BJ (cell line): ENCODE measurements at places on chromosomes 16 and 17. TPM values are rescaled to one million over a fixed set of nuclear protein-coding genes. Genes with fewer than 3 reads are reported as not detected.

DNA sequence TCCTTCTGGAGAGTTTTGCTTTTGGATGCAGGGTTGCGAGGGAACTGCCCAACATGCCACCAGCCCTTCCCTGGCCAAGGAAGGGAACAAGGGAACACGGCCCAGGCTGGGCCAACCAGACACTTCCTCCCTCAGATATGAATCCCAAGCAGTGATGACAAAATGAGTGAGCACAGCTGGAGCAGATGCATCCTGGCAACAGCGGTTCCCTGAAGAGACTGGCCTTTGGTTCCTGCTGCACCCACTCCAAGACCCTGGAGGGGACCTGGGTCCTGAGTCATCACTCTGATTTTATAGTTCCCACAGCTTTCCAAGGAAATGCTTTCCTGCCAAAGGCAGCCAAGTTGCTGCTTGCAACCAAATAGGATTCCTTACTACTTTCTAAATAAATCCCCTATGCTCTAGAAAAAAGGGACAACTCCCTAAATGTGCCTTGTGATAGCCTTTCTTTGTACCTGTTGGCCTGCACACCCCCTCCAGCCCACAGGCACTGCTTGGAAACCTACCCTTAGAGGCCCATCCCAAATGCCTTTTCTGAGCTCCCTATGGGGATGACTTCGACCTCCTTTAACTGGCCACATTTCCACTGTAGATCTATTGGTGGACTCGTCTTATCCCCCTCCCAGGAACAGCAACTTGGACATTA is 5.3 kb downstream of the ST3GAL2 start:
- peak; percentile 67 for DNase-seq

- no peak for DNase-seq
Observed at GRCh38 chr16:2473446-2473926, 1.4 kb upstream of the TBC1D24 start.

GRCh38 chr17:46044286-46044928 is 45.4 kb downstream of the STH start:
- DNase-seq, result peak; percentile 54

GRCh38 chr17:49218941-49219913 is 8.7 kb downstream of the ABI3 start:
- DNase-seq, result no peak

DNA sequence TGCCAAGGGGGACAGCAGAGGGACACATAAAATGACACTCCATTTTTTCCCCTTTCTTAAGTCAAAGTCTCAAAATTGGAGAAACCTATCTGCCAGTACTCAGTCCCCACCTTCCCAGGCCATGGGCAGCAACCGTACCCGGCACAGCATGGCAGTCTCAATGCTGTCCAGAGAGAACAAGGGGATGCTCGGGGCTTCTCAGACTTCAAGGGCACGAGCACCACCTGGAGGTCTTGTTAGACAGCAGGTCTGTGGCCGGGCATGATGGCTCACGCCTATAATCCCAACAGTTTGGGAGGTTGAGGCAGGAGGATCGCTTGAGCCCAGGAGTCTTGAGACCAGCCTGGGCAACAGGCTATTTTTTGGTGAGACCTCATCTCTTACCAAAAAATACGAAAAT is 3.2 kb downstream of the DNAH17 start:
- no peak for DNase-seq

DNA sequence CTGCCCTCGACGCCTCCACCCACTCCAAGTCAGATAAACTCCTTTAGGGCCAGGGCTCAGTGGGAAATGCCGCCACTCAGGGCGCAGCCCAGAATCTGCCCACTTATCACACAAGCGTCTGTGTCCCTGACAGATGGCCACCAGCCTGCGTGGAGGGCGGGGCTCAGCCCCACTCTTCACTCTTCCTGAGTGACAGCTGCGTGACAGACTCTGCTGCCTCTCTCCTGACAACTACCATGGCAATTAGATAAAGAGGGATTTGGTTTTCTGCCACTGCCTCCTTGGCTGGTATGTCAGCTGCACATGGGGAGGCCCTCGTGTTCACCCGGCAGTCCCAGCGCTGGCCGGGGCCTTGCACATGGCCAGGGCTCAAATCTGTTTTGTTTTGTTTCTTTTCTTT is 96.2 kb downstream of the RTN4RL1 start:
- no peak for DNase-seq

- no peak for DNase-seq
Observed at GRCh38 chr17:44213403-44214229, 5.9 kb downstream of the UBTF start.

DNA sequence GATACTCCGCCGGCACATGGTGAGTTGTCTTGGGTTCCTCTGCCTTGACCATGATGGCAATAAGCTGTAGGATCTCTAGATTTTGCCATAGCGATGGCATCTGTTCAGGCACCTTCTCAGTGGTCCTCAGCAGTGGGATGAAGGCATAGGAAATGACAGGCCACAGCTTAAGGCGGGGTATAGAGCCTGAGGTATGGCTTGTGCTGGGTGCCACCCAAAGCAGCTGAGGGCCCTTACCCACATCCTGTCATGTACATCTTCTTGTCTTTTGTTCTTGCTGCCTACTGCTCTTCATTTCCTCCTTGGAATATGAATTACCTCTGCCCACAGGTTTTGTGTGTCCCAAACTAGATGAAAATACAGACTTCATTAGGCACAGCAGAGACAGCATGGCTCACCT is 29.5 kb downstream of the KAT7 start:
- no peak for DNase-seq

DNA sequence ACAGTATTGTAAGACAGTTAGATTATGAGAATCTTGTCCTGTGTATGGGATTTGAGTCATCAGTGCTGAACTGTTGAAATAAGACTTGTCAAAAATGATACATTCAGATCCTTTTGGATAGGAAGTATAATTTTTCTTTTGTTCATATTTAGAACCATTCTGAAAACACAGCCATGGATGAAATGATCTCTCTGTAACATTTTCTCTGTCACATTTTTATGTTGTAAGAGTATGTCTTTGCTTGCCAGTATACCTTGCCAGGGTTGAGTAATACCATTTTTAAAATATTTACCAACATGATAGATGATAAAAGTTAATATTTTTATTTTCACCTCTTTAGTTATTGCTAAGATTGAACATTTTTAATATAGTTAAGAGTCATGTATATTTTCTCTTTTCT is 45.0 kb downstream of the NSRP1 start:
- no peak for DNase-seq

DNA sequence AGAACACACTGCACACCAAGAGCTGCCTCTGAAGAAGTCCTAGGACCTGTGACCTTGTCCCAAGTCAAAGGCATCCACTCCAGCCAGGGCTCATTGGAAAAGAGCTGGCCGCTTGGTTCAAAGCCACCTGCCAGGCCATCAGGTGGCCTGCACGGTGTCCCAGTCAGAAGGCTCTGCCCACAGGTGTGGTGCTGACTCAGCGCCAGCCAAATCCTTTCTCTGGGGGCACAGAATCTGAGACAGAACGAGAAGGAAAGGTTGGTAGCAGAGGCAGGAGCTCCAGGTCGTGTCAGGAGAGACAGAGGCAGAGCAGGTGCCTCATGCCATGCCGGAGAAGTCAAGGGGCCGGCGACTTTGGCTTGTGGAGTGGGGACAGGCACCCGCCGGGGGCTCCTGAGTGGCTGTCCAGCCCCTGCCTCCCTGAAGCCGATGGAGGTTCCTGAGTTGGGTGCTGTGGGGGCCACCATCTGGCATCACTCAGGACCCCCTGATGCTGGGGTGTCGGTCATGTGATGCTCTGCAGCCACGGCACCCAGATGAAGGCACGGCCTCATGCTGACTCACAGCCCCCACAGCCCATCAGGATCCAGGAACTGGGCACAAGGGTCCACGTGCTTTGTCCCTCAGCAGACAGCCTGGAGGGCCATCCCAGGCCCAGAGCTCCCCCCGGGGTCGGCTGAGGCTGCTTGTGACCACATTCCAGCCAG is 128.1 kb upstream of the FOXF1 start:
- no peak for DNase-seq

C17orf67 gene
- polyA plus RNA-seq, result 0.49 and 0.50 TPM in 2 replicates
